ENCODE measurements at places on chromosomes 3 and 15.

- no peak for DNase-seq
Measured at GRCh38 chr15:80162059-80162554, 9.3 kb downstream of the FAH start.

- peak; percentile 6 for DNase-seq
Measured at GRCh38 chr15:60389261-60390077, 8.3 kb downstream of the ANXA2 start.

- DNase-seq: no peak
Measured at GRCh38 chr3:47376393-47376792, 4.4 kb upstream of the PTPN23 start.

- DNase-seq: no peak
Measured at GRCh38 chr15:76038512-76038911, 21.3 kb upstream of the TMEM266 start.

DNA sequence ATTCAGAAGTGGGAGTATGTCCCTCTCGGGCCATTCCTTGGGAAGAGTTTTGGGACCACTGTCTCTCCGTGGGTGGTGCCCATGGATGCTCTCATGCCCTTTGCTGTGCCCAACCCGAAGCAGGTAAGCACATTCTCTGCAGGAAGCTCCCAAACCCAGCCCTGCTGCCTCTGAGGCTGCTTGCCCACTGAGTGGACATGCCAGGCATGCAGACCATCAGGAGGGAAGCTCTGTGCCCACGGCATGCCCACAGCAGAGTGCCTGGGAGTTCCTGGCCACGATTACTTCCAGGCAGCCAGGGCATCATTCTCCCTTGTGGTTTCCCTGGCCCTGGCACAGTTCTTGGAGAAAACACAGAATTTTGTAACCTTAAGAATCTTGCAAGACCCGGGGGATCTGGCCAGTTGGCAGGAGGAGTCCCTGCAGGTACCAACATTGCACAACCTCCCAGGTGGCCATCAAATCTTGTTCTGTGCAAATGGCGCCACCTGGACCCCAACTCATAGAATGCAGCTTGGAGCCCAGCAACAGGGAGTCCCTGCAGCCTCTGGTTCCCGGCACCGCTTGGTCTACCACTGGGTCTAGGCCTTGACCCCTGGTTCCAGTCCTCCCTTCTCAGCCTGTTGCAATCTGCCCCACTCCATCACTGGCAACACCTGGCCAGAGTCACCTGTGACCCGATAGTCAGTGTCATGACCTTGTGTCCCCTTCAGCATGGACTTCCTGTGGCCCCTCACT is 20.4 kb downstream of the FAH start:
- DNase-seq: peak; percentile 68

DNA sequence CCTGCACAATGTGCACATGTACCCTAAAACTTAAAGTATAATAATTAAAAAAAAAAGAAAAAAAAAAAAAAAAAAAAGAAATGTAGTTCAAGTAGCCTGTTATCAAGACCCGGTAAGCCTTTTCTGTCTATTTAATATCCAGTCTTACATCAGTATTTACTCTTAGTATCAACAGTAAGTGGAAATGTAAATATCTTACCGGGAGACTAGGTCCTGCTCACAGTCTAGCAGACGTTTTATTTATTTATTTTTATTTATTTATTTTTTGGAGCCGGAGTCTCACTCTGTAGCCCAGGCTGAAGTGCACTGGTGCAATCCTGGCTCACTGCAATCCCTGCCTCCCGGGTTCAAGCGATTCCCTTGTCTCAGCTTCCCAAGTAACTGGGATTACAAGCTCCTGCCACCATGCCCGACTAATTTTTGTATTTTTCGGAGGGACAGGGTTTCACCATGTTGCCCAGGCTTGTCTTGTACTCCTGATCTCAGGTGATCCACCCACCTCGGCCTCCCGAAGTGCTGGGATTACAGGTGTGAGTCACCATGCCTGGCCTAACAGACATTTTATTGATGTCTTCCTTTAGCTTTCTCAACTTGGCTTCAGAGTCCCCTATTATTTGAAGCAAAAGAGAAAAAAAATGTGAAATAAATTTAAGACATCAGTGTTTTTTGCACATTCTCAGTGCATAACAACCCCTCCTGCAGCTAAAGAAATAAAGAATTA is 19.9 kb downstream of the C2CD4B start:
- DNase-seq: no peak

DNA sequence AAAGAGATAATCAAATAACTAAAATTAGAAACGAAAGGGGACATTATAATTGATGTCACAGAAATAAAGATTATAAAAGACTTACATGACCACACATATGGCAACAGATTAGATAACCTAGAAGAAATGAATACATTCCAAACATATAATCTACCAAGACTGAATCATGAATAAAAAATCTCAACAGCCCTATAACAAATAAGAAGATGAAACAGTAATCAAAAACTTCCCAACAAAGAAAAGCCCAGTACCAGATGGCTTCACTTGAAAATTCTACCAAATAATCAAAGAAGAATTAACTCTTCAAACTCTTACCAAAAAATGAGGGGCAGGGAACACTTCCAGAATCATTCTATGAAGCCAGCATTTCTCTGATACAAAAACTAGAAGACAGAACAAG is 11.8 kb downstream of the TOP2B start:
- no peak for DNase-seq

- no peak for DNase-seq
Measured at GRCh38 chr3:77348244-77348855, 308.5 kb downstream of the ROBO2 start.

DNA sequence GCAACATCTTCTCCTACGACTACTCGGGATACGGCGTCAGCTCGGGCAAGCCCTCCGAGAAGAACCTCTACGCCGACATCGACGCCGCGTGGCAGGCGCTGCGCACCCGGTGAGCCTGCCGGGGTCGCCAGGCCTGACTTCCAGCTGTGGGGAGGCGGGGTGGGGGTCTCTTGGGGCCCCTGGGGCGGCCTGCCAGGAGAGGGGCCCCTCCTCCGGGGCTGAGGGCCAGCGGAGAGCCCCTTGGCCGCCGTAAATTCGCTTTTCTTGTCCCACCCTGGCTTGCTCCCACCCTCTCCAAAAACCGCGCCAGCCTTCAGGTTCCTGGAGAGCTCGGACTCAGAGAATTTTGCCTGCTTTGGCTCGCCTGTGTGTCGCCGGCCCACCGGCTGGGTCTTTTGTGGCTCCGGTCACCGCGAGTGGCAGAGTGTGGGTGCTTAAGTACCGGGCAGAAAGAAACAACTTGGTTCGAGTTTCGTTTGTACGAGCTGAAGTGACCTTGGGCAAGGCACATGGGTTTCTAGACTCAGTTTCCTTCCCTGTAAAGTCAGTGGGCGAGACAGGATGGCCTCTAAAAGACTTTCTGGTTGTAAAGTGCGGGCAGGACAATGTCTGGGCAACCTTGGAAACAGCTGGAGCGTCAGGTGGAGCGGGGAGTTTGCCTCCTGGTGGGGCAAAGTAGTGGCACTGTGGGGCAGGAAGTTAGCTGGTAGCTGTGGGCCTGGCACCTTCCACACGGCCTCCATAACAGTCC is 976 bp downstream of the ABHD17C start:
- peak; percentile 6 for DNase-seq

- DNase-seq: no peak
Measured at GRCh38 chr3:70972855-70973254, 610.7 kb downstream of the FOXP1 start.

- no peak for DNase-seq
Measured at GRCh38 chr15:92709110-92709790, 53.7 kb upstream of the FAM174B start.

DNA sequence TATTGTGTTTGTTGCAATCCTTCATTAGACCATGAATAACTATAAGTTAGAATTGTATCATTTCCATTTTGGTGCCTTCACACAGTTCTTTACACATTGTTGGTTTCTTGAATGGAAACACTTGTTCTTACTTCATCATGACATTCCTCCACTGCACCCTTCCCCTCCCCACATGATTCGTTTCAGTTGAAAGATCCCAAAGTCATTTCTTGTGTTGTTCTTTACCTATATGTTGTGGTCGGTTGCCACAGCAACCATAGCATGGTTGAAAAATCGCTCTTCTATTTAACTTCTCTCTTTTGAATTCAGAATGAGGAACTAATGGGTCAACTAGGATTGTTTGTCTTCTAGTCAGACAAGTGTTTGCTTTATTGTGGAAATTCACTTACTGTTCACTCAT is 103.3 kb downstream of the IL1RAP start:
- no peak for DNase-seq

- no peak for DNase-seq
Measured at GRCh38 chr3:192433704-192434103, 293.6 kb downstream of the FGF12 start.

- DNase-seq: no peak
Measured at GRCh38 chr15:57611938-57612337, 20.2 kb downstream of the MYZAP start.

GRCh38 chr3:52781741-52782140 is 4.3 kb downstream of the ITIH1 start:
- no peak for DNase-seq

DNA sequence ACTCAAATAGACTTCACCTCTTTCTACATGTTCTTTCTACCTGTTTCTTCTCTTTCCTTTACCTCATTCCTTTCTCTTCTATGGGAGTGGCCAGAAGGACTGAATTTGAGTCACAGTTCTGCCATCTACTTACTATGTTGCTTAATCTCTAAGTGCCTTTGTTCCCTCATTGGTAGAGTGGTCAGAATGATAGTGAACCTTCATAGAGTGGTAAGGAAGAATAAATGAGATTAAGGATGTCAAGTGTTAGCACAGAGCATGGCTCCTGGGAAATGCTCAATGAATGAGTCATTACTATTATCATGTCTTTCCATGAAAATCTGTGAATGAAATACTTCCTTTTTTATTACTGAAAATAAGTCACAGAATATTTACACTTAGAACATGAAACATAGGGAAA is 17.5 kb downstream of the TMEM207 start:
- DNase-seq: no peak

GRCh38 chr15:37394402-37395099 is 294.2 kb upstream of the MEIS2 start:
- no peak for DNase-seq

- DNase-seq: no peak
Measured at GRCh38 chr3:144491333-144491732, 519.7 kb downstream of the DIPK2A start.

DNA sequence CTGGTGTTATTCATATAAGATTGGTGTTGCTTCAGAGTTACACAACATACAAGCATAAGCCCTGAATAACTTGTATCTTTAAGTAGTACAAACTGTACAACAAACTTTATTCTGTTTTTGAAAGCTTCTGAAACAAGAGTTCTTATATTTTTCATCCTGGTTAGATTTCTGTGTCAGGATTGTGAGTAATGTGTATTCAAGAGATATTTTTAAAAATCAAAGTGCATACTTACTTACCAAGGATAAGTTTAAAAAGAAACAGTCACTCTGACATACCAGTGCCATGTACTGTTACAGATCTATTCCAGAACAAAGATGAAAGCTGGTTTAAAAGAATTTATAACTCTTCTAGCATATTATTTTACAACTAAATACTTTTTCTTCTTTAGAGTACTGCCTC is 755.1 kb downstream of the ZPLD1 start:
- no peak for DNase-seq

- no peak for DNase-seq
Measured at GRCh38 chr3:141853629-141854168, 22.7 kb upstream of the ATP1B3 start.

DNA sequence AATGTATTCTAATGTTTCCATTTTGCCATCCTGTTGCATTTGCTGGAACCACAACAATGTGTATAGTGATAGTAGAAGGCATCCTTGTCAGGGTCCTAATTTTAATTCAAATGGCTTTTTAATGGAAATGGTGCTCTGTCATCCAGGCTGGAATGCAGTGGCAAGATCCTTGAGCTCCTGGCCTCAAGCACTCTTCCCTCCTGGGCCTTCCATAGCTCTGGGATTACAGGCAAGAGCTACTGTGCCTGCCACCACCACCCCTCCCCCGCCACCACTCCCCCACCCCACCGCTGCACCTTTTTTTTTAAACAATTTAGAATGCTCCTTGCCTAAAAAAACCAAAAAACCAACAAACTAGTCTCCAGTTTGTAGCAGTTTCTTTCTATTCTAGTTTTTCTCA is 15.2 kb upstream of the IQCF6 start:
- no peak for DNase-seq

DNA sequence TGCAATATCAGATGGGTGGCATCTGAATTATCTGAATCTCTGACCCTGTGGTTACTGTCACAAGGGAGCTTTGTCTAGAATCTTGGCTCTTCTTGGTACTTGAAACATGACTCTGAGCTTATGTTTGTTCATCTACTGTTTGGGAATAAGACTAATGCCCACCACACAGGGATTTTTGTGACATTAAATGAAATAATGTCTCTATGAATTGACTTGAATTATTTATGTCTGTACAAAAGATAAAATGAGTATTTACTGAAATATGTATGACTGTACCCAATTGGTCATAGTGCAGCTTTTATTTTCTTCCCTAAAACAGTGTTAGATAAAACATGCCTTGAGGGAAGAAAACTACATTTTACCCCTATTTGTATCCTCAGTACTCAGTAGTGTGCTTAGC is 87.9 kb upstream of the ZPLD1 start:
- no peak for DNase-seq

GRCh38 chr3:146974001-146974400 is 368.9 kb upstream of the PLSCR5 start:
- no peak for DNase-seq

GRCh38 chr3:86968244-86968932 is 22.6 kb downstream of the VGLL3 start:
- no peak for DNase-seq

GRCh38 chr3:44890852-44891251 is 16.4 kb downstream of the TGM4 start:
- no peak for DNase-seq

- DNase-seq: peak; percentile 47
Measured at GRCh38 chr3:107523539-107524325, 970 bp downstream of the BBX start.

DNA sequence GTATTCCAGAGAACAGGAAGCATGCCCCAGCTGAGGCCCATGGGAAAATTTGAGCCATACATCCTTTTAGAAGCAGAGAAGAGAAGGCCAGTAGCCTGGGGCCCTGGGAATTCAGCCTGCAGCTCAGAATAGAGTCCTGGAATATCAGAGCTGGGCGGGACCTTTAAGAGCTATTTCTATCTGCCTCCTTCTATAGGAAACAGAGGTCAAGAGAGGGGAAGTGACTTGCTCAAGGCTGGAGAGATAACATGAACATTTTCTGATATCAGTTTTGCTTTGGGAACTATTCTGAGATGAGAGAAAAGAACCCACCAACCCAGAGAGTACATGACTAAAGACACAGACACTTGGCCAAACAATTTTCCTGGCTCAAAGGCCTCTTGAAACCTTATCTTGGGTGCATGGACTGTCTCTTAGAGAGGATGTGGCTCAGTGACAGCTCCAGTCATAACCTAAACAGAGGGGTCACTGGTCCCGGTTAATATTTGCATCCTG is 26.0 kb downstream of the MASP1 start:
- no peak for DNase-seq

Data from activated gamma-delta T cell treated with Interleukin-2 at 50 U/mL for 16 hours (primary cell).